ENCODE measurements at places on chromosomes 2 and 18.
A peak's percentile ranks its signal among the peaks of the same experiment; 100 is the strongest.

DNA sequence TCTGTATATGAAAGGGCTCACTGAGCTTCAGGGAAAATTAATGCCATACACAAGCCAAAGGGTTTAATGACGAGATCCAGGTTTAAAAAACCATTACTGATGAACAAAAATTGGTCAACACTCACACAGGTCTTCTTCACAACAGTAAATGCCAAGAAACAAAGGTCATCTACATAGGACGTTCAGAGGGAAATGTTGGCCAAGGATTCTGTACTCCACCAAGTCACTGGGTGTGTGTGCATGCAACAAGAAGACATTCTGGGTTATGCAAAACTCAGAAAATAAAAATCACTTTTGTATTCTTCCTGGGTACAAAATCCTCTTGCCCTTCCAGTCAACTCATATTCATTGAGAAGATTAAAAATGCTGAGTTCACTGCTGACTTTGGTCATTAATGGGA is 78.3 kb downstream of the ACTR2 start:
- DNase-seq = no peak

GRCh38 chr18:78727877-78728783 is 251.5 kb upstream of the SALL3 start:
- DNase-seq = no peak

DNA sequence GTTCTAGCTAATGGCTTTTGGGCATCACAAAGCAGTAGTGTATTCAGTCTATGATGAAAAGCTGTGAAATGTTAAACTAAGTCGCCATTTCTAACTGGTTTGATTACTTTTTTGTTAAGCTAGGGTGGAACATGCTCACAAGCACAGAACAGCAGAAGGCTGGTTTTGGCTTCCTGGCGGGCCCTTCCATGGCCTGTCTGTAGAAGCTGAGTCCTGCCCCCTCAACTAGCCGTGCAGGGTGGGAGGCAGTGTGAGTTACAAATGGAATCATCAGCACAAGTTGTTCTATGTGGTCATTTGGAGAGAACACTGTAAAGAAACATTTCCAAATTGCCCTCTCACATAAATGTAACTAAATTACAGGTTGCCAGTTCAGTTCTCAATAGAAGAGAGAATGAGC is 290.8 kb downstream of the ALPK2 start:
- DNase-seq = no peak

DNA sequence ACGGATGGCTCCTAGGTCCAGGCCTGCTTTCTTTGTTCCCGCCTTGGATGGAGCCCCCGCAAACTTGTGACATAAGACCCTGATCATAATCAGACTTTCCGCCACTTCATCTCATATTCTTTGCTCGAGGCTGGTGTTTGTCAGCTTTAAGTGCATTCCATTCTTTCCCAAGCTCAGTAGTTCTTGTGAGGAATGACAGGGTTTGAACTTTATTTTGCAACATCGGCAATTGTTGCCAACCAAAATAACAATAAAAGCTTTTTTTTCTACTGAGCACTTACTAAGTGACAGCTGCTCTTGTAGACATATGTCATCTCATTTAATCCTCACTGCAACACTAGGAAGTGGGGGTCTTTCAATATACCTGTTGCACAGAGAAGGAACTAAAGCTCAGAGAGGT is 178.8 kb upstream of the ST6GAL2 start:
- DNase-seq = no peak

DNA sequence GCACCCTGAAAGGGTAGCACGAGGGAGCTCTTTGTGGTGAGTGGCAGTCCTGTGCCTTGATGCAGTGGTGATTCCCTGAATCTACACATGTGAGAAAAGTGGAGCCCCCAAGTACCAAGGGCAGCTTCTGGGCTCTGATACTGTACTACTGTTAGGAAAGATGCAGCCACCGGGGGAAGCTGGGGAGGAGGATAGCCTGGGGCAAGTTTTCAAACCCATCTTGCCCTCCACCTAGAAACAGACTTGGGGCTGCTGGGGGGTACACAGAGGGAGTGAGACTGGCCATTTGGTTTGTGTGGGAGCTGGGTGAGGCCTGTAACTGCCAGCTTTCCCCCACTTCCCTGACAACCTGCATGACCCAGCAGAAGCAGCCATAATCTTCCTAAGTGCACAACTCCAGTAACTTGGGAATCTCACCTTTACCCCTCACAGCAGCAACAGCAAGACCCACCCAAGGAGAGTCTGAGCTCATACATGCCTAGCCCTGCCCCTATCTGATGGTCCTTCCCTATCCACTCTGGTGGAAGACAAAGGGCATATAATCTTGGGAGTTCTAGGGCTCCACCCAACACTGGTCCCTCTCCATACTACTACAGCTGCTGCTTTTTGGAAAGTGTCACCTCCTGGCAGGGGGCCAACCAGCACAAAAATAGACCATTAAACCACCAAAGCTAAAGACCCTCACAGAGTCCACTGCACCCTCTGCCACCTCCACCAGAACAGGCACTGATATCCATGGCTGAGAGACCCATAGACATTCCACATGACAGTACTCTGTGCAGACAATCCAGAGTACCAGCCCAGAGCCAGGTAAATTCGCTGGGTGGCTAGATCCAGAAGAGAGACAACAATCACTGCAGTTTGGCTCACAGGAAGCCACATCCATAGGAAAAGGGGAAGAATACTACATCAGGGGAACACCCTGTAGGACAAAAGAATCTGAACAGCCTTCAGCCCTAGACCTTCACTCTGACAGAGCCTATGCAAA is 8.2 kb downstream of the MALL start:
- DNase-seq = no peak

- no peak for DNase-seq
Measured at GRCh38 chr2:221629468-221629867, 57.4 kb upstream of the EPHA4 start.

DNA sequence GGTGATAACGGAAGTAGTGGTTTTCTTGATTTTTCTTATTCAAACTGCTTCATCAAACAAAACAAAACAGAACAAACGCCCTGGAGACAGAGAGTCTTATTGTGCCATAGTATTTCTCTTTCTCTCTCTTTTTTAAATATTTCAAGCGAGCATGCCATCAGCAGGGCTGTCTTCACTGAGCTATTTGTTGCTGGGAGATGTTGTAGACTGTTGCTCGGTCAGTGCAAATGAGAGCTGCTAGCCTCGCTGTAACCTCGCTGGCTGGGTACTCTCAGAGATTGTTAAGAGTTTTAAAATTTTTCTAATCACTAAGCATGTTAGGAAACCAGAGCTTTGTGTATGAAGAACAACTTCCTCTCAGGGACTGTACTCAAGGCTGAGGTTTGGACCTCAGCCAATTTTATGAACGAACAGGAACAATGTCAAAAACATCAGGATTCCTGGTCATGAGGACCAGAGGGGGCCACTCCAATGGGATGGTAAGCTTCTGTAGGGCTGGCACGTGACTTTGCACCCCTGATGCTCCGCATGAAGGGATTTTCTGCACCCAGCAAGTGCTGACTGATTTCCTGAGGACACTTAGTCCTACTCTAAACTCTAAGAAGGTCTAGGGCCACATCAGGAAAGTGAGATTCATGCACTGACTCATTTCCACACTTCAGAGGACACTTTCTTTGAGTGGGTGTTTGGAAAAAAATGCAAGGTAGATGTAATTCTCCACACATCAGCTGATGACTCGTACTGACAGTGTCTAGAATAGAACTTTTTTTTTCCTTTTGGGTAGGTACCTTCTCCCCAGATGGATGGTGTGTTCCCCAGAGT is 59.8 kb upstream of the IL1R1 start:
- DNase-seq = peak; percentile 39

DNA sequence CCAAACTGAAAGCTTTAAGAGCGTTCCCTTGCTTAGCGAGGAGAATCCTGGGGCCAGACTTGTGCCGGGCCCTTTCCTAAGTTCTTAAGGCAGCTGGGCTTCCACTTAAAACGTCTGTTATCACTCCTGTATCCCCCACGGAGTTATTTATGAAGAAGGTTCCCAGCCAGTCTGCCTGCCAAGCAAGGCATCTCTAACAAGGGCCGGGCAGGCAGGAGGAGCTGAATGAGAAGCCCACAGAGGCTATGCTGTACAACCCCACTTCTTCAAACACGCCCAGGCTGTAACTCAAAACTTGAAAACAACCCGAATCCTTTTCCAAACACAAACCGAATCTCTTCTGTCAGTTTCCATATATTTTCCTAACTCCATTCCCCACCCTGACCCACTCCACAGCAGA is 39.0 kb upstream of the ZFP36L2 start:
- DNase-seq = no peak

DNA sequence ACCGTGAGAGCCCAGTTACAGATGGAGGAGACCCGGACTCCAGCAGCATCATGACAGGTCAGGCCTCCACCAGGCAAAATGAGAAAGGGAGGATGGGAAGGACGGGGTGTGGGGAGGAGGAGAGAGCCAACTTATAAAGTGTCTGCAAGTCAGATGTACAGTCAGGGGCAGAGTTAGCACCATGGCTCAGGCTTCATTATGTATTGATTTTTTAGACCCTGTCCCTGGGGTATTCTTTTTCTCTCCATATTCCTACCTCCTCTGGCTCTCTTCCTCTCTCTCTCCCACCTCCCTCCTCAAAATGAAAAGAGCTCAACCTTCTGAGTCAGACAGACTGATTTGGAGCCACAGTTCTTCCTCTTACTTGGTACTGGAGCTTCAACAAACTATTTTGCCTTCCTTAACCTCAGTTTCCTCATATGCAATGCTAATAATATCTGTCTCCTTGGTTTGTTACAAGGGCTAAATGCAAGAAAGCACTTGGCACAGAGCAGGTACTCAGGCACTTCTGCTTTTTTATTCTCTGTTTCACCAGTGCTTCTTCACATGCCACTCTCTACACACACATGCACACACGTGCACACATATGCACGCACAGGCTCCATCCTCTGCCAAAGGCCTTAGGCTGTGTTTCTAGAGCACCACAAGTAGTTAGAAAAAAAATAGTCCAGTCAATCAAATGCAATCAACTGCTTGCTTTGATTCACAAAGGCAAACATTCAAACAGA is 92.3 kb upstream of the PKDCC start:
- no peak for DNase-seq
